Heart right ventricle (tissue), 16 donors: ENCODE measurements at places on chromosomes 7 and 10.

DNA sequence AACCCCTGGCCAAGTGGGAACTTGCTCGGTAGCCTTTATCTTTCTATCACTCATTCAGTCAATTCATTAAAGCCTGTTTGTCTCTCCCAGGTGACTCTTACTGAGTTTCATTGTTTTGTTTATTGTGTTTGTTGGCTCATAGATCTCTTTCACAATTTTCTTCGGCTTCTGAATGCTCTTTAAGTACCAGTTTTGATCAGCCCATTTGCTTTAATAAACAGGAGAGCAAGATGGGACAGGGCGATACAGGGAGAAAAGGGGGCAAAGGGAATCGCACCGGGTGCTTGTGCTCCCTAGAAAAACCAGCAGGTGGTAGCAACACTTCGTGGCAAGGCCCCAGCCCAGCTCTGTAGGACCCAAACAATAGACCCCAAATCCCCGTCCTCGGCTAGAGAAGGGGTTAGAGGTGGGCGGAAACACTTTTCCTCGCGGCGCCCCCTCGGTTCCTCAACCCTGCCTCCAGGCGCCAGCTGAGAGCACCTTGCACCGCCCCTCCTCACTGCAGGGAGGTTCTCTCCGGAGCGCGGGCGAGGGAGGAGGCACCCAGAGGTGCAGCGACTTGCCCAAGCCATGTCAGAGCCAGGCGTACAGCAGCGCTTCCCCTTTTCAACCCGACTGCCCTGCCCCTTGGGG is 1.0 kb upstream of the EPHB6 start:
- H3K4me1 ChIP-seq, result peaks cover 18% of the 10 kb centered on the region
- DNase-seq, result peak; percentile 49
- no peaks in the 10 kb centered on the region for H3K36me3 ChIP-seq
- H3K4me3 ChIP-seq, result peak overlapping the region; percentile 75
- no peaks in the 10 kb centered on the region for H3K27me3 ChIP-seq
- peak overlapping the region; percentile 14 for H3K27ac ChIP-seq

DNA sequence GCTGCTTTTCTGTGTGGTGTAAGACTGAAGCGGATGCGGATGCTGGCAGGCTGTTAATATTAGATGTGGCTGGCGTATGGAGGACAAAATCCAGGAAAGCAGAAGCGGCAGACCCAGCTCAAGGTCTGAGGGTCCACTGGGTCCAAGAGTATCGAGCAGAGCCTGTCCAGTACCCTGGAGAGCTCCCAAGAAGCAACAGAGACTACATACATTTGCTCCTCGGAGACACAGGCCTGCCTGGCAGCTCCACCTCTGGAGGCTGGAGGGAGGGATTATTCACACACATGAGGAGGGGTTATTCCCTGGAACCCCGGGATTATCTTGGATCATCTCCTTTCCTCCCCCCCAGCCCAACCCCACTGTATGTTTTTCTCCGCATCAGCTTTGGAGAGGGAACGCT is 31.3 kb upstream of the LOXL4 start:
- H3K4me3 ChIP-seq, result no peak overlapping the region
- H3K36me3 ChIP-seq, result no peaks in the 10 kb centered on the region
- peaks cover 10% of the 10 kb centered on the region for H3K4me1 ChIP-seq

GRCh38 chr10:92829786-92830377 is 18.4 kb upstream of the EXOC6 start:
- DNase-seq, result no peak
- no peak overlapping the region for H3K4me3 ChIP-seq
- H3K27me3 ChIP-seq, result no peaks in the 10 kb centered on the region
- no peak overlapping the region for H3K27ac ChIP-seq
- H3K4me1 ChIP-seq, result peaks cover 5% of the 10 kb centered on the region

DNA sequence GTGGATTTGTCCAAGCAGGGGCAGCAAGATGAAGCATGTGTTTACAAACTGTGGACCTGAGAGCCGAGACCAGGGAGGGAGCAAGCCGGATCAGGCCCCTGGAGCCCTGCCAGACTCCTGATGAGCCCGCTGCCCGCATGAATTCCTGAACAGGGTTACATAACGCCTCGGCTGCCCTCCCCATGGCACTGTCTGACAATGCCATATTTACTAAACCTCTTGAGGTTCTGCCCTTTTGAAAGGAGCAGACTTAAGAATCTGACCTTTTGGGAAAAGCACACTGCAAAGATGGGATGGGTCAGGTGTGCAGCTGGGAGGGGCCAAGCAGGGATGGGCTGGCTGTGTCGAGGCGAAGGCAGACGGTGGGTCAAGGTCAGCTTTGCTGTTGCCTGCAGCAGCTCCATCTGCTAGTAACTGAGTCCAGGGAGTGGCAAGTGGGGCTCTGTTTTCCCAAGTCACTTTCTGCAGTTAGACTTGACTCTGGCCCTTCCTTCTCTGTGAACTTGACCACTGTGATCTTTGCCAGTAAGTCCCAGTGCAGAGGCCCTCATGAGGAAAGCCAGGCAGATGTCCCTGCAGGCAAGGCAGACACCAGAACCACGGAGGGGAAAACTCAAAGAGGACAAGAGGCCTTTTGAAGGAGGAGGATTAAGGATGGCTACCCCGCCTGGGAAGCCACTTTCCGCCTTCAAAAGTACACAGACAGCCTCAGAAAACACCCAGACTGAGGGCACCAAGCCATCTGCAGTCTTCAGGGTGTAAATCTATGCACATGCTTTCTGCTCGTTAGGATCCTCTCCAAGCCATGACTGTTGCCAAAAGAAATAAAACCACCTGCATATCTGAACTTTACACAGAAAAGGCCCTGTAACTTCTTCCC is 175.8 kb downstream of the TNS3 start:
- peaks cover 1% of the 10 kb centered on the region for H3K36me3 ChIP-seq
- no peak overlapping the region for H3K4me3 ChIP-seq
- peaks cover 18% of the 10 kb centered on the region for H3K4me1 ChIP-seq
- no peaks in the 10 kb centered on the region for H3K27me3 ChIP-seq
- peak overlapping the region; percentile 67 for H3K27ac ChIP-seq

DNA sequence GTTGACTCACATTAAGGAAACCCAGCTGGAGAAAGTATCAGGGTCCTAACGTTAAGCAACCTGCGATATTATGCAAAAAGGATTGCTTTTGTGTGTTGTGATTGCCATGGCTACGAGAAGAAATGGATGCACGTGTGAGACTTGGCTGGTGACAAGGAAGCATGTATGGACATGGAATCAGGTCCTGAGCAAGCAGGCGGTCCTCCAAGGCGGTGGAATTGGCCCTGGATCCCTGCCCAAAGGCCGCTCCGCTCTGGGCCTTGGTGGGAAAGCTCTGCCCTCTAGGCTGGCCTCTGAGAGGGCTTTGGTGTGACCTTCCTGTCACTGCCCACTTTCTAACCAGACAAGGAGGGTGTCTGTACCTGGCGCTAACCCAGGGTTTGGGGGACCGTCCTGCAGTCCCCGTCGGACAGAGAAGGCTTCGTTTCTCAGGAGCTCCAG is 192.1 kb downstream of the EBF3 start:
- no peak overlapping the region for H3K27ac ChIP-seq
- no peak for DNase-seq
- H3K4me3 ChIP-seq, result no peak overlapping the region
- H3K36me3 ChIP-seq, result no peaks in the 10 kb centered on the region

DNA sequence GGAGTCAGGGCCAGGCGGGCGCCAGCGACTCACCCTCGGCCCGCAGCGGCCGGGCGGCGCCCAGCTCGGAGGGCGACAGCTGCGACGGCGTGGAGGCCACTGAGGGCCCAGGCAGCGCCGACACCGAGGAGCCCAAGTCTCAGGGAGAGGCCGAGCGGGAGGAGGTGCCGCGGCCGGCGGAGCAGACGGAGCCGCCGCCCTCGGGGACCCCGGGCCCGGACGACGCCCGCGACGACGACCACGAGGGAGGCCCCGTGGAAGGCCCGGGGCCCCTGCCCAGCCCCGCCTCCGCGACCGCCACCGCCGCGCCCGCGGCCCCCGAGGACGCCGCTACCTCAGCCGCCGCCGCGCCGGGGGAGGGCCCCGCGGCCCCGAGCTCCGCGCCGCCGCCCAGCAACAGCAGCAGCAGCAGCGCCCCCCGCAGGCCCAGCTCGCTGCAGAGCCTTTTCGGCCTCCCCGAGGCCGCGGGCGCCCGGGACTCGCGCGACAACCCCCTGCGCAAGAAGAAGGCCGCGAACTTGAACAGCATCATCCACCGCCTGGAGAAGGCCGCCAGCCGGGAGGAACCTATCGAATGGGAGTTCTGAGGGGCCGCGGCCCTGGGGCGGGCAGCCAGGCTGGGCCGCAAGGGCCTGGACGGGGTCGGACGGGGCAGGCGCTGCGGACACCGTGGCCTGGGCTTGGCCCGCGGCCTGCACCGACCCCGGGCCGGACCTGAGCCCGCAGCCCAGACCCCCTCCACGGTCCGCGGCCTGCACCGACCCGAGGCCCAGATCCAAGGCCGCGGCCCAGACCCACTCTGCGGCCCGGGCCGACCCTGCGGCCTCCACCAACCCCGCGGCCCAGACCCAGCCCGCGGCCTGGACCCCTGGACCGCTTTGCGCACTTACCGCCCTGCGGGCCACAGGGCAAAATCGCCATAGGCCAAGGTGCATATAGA is 37.9 kb upstream of the SH2B2 start:
- no peaks in the 10 kb centered on the region for H3K4me1 ChIP-seq
- H3K36me3 ChIP-seq, result no peaks in the 10 kb centered on the region
- no peak overlapping the region for H3K27ac ChIP-seq
- H3K4me3 ChIP-seq, result no peak overlapping the region
- no peak for DNase-seq
- no peaks in the 10 kb centered on the region for H3K27me3 ChIP-seq

DNA sequence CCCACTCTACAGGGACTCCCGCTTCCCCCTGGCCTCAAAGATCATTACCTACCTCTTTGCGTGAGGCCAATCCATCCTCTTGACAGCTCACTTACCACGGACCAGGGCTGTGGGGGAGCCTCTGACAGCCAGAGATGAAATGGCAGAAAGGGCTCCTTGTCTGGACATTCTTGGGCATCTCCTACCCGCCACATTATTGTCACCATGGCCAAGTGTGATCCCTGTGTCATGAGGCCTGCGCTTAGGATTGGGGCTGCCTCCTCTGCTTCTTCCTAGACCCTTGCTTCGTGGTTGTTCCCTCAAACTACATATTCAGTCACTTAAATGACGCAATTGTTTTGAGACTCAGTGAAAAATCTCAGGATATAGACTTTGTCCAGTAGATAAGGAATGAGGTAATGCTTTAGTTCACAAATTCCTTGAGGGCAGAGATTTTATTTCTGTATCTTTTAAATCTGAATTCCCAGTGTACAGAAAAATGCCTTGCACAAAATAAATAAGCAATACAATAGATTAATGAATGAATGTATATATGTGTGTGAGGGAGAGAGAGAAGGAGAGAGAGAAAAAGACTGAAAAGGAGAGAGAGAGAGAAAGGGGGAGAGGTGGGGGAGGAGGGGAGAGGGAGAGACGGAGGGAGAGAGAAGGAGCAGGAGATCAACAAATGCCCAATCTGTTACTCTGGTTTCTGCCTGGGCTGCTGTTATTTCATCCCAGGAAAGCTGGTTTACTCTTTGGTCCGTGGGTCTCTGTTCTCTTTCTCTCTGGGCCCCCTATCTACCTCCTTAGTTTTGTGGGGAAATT is 159.0 kb downstream of the PLXNA4 start:
- no peaks in the 10 kb centered on the region for H3K27me3 ChIP-seq
- no peak for DNase-seq
- no peaks in the 10 kb centered on the region for H3K36me3 ChIP-seq
- H3K27ac ChIP-seq, result no peak overlapping the region
- peaks cover 15% of the 10 kb centered on the region for H3K4me1 ChIP-seq
- no peak overlapping the region for H3K4me3 ChIP-seq

DNA sequence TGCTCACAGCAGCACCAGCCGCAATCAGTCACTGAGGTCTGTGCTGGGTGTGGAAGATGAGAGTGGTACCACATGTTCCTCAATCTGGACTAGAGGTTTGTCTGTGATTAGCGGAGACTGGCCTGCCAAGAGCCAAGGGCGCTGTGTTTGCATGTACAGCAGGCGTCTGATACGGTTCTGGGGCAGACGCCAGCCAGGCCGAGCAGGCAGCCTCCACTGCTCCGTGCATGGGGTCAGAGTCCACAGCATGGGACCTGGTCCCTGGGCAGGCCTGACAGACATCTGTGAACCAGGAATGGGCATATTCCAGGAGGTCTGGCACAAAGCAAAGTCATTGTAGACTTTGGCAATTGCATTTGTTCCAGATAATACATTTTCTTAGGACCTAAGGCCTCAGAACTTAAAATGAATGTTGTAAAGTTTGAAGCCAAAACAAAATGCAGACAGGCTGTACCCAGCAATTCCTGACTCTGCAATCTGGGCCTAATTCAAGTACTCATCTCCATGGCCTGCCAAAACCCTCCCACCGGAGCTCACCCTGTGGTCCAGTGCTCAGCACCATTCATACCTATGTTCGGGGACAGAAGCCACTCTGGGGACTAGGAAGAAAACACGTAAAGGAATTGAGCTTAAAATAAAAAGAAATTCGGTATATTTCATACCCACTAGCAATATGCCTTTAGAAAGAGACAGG is 50.0 kb upstream of the FAM20C start:
- peaks cover 11% of the 10 kb centered on the region for H3K4me1 ChIP-seq
- peak; percentile 69 for DNase-seq
- H3K27ac ChIP-seq, result peak overlapping the region; percentile 49
- H3K4me3 ChIP-seq, result no peak overlapping the region
- no peaks in the 10 kb centered on the region for H3K36me3 ChIP-seq

DNA sequence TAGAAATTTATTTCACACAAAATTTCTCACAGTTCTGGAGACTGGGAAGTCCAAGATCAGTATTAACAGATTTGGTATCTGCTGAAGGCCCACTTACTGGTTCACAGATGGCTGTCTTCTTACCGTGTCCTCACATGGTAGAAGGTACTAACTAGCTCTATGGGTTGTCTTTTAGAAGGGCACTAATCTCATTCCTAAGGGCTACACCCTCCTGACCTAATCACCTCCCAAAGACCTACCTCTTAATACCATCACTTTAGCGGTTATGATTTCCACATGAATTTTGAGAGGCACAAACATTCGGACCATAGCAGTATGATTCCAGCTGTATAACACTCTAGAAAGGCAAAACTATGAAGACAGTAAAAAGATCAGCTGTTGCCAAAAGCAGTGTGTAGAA is 8.0 kb downstream of the PNPLA8 start:
- no peak overlapping the region for H3K27ac ChIP-seq
- no peaks in the 10 kb centered on the region for H3K27me3 ChIP-seq
- H3K4me1 ChIP-seq, result peaks cover 8% of the 10 kb centered on the region

DNA sequence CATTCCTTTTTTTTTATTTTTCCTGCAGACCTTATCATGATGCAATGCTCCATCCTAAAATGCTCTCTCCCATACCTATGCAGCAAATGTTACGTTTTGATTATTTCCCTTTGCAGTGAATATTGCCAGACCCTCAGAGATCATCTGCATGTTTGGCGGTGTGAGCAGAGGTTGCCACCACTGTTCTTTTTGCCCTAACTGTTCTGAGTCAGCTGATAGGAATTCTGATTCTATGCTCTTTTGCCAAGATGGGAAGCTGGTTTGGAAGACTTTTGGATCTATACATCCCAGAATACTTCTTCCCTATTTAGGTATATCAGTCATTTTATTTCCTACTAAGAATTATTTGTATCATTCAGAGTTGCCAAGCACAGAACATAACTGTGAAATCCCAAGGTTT is 130.5 kb downstream of the KLF6 start:
- H3K36me3 ChIP-seq, result no peaks in the 10 kb centered on the region
- H3K4me1 ChIP-seq, result no peaks in the 10 kb centered on the region
- H3K27ac ChIP-seq, result no peak overlapping the region
- no peaks in the 10 kb centered on the region for H3K27me3 ChIP-seq
- no peak for DNase-seq

GRCh38 chr7:104851268-104851667 is 162.7 kb upstream of the KMT2E start:
- H3K4me3 ChIP-seq, result no peak overlapping the region
- no peak for DNase-seq
- H3K27ac ChIP-seq, result no peak overlapping the region

GRCh38 chr7:121610243-121610642 is 214.1 kb upstream of the FAM3C start:
- H3K4me1 ChIP-seq, result peaks cover 4% of the 10 kb centered on the region
- DNase-seq, result no peak
- no peak overlapping the region for H3K4me3 ChIP-seq
- no peak overlapping the region for H3K27ac ChIP-seq
